Activated naive CD4-positive, alpha-beta T cell treated with anti-CD3 and anti-CD28 coated beads, Interleukin-2, amount 50 U/mL, for 72 hours (primary cell): ENCODE measurements at places on chromosomes 5 and 9. TPM values are rescaled to one million over a fixed set of nuclear protein-coding genes. Genes with fewer than 3 reads are reported as not detected.
A peak's percentile ranks its signal among the peaks of the same experiment; 100 is the strongest.

Gene CDKN2B
- 0.23 TPM for total RNA-seq

Gene ROPN1L
- 0.18 TPM for total RNA-seq

Gene ERP44
- total RNA-seq, result 11.5 TPM

Gene CD180
- not detected for total RNA-seq

Gene HAPLN1
- not detected for total RNA-seq

Gene KCNIP1
- not detected for total RNA-seq

GRCh38 chr5:321230-321725 is at the start of gene AHRR:
Gene AHRR, plus strand, starts transcription at chr5:321714. Its CDS starts 22,189 bp downstream, at chr5:343903.
- peak; percentile 75 for DNase-seq

DNA sequence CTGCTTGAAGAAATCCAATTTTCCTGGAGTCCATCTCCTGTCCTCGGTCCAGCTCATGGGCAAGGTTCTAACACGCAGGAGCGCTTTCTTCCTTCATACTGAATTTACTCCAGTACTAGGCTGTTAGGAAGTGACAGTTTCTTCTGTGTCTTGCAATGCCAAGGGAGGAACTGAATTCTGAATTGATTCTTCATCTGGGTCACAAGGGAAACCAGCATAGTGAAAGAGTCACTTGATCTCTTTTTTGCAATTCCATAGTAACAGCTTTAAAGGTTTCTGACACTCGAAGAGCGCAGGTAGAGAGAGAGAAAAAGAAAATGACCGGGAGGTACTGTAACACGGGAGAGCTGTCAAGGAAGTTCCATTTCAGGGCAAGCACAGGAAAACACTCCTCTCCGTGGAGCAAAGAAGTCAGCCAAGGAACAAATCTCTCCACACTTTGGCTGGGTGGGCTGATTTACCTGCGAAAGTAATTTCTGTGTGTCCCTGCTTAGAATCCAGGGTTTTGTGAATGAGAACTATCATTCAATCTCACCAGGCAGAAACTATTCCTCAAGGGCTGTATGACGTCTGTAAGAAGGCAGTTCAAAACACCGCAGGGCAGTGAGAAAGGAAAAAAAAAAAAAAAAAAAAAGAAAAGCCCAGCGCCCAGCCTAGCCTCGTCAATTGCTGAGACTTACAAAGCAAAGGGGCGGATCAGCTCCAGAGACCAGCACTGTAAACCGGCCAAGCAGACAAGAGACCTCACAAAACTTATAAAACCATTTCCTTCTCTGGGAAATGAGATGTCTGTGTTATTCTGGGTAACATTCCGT is 617.8 kb downstream of the PDE4D start:
- no peak for DNase-seq

DNA sequence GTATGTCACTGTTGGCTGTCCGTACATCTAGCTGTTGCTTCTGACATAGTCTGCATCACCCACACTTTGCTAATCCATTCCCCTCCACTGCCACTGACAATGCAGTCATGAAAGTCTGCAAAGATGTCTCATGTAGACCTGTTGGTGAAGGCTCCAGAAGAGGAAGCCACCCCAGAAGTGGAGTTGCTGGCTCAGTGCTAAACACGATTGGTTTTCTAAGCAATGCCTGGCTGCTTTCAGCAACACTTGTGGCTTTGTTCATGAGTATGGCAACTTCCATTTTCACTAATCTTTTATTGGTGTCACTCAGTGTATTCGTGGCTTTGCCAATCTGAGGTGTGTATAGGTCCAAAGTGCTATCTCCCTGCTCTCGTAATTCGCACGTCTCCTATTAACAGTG is 288.1 kb downstream of the GADD45G start:
- DNase-seq, result no peak

DNA sequence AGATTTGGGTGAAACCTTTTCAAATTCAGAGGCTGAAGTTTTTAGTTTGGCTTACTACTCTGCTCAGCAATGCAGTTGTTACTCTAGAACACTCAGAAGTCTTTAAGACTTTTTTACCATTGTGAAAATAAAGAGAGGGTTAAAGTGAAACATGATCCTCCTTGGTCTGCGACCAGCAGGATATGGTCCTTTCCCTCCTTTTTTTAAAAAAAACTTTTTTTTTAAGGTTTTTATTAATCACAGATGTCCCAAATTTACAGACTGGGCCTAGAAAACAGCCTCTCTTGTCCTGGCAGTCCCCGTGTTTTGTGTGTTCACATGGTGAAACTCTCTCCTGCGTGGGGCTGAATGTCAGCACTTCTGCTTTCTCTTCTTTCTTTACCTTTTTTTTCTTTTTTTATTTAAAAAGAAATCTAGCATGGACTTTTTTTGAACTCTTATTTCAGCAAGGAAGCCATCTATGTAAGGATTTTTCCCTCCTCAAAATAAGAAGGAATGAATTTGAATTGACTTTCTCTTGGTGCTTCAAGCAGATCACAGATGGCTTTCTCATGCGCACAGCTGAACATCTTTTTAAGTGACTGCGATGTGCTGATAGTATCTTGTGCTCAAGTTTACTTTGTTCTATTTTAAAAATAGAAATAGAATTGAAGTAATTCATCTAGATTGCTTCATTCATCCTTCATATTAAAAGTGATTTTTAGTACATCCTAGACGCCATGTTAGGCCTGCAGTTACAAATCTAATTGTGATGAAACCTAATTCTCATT is 128.7 kb upstream of the OTULINL start:
- no peak for DNase-seq

- no peak for DNase-seq
Observed at GRCh38 chr5:125134216-125135081, 388.0 kb upstream of the ZNF608 start.

DNA sequence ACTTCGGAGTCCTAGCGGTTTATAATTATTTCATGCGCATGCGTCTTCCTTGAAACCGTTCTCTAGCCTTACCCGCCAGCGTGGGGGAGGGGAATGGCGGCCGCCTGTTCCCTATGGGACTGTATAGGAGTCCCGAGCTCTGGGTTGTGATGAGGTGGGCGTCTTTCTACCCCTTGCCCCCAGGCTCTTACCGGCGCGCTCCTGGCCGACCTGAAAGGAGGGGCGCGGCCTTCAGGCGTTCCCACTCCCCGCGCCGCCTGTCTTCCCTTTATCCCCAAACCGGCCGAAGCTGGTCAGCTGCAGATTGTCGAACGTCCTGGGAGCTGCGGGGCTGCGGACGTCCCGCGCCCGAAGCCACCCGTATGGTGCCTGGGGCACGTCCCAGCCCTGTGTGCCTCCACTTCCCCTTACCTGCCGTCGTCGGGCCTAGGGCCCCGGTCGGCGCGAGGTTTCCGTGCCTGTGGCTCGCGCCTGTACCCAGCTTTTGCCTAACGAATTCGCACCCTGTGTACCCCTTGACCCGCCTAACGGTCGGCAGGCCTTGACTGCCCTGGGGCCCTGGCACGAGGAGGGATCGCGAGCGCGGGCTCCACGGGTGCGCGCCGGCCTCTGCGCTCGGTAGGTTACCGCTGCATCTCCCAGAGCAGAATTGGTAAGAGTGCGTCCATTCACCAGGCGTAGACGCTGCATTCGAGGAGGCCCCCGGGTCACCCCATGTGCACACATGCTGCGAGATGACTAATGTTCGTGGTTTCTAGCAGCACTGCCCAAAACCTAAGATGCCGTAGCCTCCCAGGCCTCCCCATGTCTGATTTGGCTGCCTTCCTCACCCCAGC is 653 bp upstream of the HNRNPH1 start:
- peak; percentile 57 for DNase-seq

DNA sequence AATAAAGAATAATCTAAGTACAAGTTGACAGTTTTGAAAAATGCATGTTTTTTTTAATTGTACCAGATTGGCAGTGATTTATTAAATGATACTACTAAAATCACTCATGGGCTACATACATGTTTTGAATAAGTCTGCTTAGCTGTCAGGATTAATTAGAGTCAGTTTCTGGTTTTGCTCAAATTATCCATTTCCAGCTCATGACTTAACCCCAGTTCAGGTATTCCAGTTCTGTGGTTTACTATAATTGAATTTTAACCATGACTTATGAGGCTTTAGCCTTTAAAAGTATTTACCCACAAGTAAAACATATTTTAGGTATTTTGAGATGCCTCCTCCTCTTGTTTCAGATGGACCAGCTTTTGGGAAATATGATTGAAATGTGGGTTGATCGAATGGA is 17.8 kb upstream of the LRRC70 start:
- DNase-seq, result no peak

DNA sequence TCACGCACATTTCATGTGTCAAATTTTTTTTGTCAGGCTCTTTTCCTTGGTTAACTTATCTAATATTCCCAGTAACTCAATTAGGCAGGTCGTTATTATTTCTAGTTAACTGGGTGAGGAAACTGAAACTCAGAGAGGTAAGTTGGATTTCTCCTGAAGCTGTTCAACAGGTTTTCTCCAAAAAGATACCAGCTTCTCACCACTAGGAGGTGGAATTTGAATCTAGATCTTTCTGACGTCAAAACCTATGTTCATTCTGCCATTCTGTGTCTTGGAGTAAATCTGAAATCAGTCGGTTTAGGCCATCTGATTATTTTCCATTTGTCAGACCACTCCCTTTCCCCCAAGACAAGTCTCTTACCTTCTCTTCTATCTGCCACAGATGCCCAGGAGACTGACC is 572.9 kb downstream of the ACTL7B start:
- no peak for DNase-seq

DNA sequence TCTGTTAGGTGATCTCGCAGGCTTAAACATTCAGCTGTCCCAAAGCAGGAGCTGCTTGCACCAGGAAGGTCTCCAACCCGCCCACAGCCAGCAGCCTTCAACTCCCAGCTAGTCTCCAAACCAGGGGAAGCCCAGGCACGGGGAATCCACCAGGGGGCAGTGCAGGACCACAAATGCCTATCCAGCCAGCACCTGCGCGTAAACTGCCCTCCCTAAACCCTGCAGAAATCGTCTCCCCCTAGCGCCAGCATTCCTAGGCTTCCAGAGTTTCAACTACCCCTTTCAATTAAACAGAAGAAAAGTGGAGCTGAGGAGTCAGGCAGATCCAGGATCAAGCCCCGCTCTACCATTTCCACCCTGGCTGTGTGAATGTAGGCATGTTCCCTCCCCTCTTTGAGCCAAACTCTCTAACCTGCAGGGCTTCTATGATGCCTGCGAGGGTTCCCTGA is 72.0 kb downstream of the HRH2 start:
- DNase-seq, result peak; percentile 96

GRCh38 chr5:78002690-78003089 is 226.6 kb upstream of the TBCA start:
- no peak for DNase-seq

GRCh38 chr9:87069690-87070089 is 122.4 kb upstream of the GAS1 start:
- DNase-seq, result no peak

DNA sequence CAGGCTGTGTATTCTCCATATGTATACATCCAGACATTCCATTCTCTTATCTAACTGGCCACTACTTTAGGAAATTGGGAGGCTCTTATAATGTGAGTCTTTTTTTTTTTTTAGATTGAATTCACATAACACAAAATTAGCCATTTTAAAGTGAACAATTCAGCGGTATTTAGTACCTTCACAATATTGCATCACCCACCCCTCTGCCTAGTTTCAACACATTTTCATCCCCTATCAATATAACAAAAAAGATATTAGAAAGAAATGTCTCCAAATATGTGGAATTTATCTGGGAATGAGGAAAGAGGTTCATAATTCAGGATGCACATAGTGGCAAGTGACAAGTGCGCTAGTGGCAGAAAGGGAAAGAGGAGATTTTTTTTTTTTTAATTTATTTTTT is 228.5 kb downstream of the ICE1 start:
- DNase-seq, result no peak
